ENCODE measurements at places on chromosomes 2 and 18.

DNA sequence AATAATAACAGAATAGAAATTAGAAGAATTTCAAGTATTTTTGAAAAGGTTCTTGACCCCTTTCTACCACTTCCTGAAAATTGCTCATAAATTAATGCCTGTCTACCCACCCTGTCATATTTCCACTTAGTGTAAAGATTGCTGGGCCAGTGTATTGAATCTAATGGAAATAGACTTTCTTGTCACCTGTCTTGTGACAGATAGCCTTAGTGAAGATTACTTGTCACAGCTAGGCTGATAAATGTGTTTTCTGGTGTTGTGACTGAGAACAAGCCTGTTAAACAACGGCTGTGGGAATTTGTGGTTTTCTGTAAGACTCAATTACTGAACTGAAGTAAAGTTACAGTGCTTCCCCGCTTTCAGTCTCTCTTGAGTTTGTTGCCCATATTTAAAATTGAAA, 37.0 kb downstream of the PIK3C3 start:
- DNase-seq = no peak

- DNase-seq = peak; percentile 39
Measured at GRCh38 chr2:80670763-80671162, 366.2 kb upstream of the LRRTM1 start.

DNA sequence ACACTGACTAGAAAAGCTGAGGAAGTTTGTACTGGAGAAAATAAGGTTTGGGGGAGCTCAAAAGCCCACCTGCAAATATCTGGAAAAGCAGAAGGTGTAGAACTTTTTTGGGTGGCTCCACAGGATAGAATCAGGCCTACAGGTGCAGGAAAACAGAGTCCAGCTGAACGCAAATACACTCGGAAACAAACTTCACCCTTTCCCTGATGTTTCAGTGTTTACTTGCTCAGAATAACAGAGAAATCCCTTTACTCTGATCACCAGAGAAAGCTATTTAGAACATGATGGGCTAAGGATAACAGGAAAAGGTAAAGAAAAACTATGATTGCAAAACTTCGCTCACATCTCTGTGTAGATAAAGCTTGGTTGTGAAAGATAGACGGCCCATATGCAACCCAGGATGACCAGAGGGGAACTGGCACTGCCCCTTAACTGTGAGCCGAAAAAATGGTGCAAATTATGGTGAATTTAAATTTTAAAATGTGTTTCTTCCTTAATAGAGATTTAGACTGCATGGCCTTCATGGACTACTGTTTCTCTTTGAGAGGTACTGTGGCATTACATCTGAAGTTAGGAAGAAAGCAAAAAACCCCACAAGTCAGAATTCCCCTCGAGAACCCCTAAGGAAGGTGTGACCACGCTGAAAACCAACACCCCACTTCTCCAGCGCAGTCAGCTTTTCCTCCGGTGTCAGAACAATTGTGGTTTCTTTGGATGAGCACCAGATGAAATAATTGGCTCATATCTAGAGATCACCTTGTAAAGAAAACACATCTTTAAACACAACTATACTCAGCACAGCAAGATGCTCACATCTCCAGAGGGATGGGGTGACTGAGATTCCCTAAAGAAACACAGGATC, 84.5 kb upstream of the TMEM247 start:
- no peak for DNase-seq

- no peak for DNase-seq
Measured at GRCh38 chr18:45728336-45729010, 4.5 kb downstream of the SLC14A1 start.

DNA sequence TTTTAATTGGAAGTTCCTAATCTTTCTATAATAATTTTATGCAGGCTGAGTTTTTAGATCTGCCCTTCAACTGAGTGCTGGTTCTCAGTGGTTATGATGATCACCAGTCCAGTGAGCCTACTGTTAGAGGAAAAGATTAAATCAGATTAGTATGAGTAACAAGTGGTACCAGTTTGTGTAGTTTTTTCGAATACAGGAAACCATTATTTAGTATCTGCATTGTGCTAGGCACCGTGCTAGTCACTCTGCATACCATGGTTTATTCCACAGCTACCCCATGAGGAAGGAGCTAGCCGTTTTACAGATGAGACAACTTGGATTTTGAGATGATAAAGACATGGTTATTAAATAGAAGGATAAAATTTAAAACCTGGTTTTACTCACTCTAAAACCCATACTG, 6.1 kb downstream of the PSMD1 start:
- no peak for DNase-seq

Data from NCI-H69 (cell line).